Activated gamma-delta T cell treated with Interleukin-2 at 50 U/mL for 16 hours (primary cell): ENCODE measurements at places on chromosomes 11 and 22.
A peak's percentile ranks its signal among the peaks of the same experiment; 100 is the strongest.

- DNase-seq = no peak
Observed at GRCh38 chr11:8242499-8243280, 21.0 kb downstream of the LMO1 start.

DNA sequence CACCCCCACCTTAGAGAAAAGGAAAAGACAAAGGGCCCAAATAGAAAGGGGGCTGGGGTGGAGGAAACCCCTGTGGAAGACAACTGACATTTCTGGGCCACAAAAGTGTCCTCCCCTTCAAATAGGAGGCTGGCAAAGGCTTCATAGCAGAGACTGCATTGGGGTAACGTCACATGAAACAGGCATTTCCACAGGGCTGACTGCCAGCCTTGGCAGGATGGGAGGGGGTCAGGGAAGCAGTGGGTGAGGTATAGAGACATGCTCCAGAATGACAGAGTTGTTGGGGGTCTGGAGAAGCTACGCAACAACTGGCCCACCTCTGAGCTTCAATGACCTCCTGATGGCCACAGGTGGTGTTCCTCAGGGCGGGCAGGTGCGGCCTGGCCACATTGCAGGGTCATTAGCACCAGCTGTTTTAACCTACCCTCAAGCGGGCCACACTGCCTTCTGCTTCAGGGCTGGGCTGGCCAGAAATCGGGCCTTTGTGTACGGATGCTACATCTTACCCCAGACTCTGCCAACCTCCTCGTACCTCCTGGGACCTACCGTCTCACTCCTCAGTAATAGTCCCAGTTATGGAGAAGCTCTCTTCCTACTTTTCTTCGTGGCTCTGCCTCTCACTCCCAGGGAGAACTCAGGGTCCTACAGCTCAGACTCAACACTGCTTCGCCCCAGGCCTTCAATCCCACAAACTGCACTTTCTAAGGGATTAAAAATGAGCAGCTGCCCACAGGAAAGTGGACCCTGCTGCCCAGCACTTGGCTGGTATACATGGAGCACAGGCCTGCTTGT lies 160.0 kb upstream of the NCAM1 start:
- no peak for DNase-seq

DNA sequence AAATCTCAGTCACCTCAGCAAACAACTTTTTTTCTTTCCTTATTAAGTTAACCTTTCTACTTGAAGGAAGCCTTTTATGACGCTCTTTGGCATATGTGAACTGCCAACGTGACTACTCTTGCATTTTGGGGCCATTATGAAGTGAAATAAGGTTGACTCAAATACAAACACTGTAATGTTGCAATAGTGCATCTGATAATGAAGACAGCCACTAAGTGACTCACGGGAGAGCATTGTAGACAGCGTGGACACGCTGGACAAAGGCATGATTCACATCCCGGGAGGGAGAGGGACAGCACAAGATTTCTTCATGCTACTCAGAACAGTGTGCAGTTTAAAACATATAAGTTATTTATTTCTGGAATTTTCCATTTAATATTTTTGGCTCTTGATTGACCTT lies 560.8 kb downstream of the ETS1 start:
- DNase-seq = no peak

DNA sequence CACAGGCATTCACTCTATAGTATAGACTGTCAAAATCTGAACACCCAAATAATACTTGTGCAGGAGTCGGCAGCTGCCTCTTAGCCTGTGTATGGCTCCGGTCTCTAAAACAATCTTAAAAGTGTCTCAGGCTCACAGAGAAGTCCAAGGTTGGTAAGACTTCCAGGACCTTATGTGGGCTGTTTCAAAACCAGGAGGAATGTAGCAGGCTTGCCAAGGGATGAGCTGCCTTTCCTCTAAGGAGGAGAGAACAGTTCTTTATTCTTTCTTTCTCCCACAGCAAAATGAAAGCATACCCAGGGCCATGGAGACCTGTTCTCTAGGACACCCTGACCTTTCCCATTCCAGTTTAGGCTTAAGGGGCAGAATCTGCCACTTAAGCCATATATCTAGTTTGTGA lies 176.5 kb downstream of the TRPC6 start:
- no peak for DNase-seq

DNA sequence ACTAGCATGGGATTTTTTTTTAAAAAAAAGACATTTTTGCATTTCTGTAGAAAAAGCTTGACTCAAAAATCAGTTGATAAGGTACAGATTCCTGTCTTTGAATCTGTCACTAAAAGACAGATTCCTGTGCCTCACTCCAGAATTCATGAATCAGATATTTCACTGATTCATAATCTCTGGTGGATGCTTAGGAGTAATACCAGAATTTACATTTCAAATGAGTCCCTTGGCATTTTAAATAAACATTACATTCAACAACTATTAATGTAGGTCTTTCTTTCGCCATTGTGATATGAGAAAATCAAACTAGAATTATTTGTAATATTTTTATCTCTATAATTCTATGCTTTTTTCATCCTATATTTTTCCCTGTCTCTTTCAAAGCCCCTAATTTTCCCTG lies 128.3 kb downstream of the APIP start:
- DNase-seq = no peak

DNA sequence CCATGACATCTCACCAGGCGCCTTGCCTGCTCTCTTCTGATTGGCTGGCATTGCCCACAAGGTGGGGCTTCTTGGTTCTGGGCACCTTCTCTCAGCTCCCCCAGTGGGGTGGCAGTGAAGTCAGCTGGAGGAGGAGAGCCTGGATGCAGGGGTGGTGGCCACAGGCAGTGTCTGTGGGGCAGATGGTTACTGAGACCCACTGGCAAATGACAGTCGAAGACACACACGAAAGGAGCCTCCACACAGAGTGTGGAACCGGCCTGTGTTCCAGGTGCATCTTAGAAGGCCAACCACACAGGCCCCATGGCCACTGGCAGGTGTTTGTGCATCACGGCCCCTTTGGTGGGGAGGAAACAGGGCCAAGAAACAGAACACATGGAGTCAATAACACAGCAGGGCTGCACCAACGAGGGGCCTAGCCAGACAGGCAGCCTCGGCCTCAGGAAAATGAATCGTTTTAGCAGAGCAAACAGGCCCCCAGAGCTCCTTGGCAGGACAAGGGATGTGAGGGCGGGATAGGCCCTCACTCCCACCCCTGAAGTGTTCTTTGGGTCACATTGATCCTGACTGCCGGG lies 683.4 kb downstream of the TBC1D22A start:
- no peak for DNase-seq

DNA sequence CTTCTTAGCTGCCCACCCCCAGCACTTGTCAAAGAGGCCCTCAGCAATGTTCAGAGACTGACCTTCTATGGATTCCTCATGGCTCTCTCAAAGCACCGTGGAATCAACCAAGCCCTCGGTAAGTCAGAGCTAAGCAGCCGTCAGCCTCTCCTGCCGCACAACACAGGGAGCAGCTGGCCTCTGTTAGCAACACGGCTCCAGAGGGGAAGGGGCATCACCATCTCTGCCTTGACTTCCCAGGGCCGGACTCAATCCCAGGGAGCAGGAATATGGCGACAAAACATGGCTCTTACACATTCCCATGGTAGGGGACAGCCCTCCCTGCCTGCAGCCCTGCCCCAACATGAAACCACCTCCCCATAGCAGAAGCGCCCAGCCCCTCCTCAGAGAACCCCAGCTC lies 18.9 kb downstream of the ARFGAP2 start:
- no peak for DNase-seq

GRCh38 chr11:77589521-77590193 lies at the start of gene AQP11:
TSS of gene AQP11 (plus strand) at chr11:77589953. CDS start at chr11:77589993, 40 bp downstream.
- peak; percentile 40 for DNase-seq

DNA sequence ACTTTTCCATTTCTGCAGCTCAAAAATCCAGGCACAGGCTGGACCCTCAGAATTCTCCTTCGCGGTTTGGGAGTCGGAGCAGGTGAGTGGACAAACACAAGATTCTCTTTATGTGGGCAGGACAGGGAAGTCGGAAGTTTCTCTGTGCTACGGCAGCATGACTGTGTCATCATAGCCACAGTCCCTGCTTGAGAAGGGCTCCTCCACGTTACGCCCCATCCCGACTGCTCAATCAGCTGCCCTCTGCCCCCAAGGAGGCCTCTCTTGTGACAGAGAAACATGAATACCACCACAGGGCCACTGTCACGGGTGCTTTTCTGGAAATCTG lies 89.0 kb upstream of the SHISAL1 start:
- no peak for DNase-seq

- DNase-seq = no peak
Observed at GRCh38 chr11:69551963-69552362, 70.5 kb downstream of the LINC01488 start.

- no peak for DNase-seq
Observed at GRCh38 chr22:28500006-28500405, 179.6 kb downstream of the TTC28 start.

- DNase-seq = peak; percentile 58
Observed at GRCh38 chr11:128726458-128727139, 32.7 kb downstream of the FLI1 start.

DNA sequence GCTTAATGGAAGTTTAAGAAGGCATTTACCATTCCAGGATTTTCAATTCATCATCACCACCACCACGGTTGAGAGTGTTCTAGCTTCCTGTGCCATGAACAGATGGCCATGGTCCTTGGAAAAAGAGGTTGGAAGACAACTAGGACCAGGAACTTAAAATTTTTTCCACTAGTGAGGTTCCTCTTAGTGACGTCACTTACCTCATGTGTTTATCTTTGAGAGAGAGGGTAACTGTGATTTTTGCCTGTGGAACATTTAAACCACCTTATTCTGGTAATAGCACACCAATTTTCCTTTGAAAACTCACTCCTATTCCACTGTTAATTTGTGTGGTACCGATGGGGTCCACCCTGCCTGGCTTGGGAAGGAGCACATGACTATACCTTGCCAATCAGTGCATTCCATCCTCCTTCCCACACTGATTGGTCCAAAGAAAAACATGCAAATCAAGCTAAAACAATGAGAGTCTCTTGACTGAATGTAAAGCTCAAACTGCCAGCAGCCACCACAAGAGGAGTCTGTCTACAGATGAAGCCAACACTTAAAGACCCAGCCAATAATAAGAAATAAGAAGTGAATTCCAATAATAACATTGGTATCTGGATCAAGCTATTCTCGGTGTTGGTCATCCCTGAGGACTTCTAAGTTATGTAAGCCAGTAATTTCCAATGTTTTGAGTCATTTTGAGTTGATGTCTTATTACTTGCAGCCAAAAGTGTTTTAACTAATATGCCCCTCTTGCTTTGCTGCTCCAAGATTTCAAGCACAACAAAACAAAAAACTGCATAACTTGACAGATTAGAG lies 111.8 kb downstream of the MPPED2 start:
- no peak for DNase-seq

DNA sequence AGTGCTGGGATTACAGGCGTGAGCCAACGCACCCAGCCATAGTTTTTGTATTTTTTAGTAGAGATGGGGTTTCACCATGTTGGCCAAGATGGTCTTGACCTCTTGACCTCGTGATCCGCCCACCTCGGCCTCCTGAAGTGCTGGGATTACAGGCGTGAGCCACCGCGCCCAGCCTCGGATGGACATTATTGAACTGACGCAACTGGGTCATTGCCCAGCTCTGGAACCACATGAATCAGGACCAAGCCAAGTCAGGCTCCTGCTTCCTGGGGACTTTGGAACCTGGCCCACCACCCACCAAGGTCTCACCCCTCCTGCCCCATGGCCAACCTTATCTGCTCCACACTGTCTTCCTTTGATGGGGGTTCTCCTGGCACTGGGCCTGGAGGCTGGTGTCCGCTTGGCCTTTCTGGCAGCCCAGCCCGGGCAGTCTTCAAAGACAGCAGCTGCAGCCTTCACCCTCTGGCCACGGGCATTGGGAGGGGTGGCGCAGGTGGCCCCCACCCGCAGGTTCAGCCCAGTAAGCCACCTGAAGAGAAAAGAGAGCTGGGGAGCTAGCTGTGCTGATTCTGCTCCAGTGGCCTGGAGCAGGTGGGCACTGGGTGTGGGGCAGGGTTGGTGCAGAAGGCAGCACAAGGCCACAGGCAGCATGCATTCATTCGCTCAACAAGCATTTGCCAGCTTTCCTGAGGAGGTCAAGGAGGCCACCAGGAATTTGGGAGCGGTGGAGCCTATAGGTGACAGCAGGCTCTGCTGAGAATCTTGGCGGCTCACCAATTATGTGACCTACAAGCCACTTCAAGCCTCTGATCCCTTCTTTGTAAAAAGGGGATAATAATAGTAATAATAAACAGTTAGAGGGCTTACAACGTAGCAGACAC lies 5.7 kb downstream of the CHADL start:
- no peak for DNase-seq

DNA sequence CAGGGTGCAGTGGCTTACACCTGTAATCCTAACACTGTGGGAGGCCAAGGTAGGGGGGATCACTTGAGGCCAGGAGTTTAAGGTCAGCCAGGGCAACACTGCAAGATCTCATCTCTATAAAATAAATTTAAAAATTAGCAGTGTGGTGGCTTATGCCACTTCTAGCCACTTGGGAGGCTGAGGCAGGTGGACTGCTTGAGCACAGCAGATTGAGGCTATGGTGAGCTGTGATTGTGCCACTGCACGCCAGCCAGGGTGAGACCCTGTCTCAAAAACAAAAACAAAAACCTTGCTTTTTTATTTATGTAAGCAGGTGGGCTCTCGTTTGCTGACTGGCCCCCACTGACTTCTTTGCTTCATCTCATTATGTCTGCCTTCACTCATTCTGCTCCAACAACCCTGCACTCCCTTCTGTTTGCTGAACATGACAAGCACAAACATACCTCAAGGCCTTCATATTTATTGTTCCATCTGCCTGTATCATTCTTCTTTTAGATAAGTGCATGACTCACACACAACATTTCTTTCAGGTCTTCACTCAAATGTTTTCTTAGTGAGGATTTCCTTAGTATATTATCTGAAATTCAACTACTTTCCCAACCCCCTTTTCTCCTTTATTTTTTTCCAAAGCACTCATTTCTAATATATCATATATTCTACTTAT lies 32.4 kb upstream of the CLNS1A start:
- DNase-seq = no peak

DNA sequence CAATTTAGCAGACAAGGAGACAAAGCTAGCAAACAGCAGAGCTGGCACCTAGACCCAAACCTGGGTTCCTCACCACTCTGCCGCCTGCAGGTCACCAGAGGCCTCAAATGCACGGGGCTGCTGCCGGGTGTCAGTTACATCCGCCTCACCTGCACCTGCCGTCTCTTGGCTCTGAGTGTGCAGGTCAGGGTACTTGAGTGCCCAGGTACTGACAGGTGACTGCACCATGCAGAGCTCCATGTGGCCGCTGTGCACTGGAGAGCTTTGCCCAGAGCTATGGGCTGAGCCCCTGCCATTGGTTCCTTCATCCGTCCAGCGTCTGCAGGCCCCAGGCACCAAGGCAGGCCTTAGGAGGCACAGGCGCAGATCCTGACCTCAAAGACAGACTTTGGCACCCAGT lies 35.0 kb downstream of the PDGFB start:
- DNase-seq = no peak

DNA sequence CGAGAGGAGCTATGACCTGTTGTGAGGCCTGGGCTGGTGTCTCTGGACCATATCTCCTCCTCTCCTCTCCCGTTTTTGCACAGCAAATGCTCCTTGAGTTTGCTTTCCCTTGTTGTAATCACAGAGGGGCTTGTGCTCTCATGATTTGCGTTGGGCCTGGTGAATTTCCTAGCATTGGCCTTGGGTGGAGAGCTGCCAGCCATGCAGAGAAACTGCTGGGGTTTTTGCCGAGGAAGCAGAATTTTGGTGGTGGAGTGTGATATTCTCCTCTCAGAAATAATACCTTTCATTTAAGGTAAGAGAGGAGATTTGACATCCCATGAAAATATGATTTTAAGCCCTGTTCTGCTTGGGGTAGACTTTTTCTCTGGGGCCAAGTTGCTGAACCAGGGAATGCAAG lies 175.7 kb upstream of the CADM1 start:
- DNase-seq = no peak

GRCh38 chr11:63767565-63768236 lies 874 bp downstream of the ZFTA start:
- peak; percentile 25 for DNase-seq
